NCI-H1417 treated with DMSO at 0.1 percent for 48 hours (cell line): ENCODE measurements at places on chromosomes 4 and X.

DNA sequence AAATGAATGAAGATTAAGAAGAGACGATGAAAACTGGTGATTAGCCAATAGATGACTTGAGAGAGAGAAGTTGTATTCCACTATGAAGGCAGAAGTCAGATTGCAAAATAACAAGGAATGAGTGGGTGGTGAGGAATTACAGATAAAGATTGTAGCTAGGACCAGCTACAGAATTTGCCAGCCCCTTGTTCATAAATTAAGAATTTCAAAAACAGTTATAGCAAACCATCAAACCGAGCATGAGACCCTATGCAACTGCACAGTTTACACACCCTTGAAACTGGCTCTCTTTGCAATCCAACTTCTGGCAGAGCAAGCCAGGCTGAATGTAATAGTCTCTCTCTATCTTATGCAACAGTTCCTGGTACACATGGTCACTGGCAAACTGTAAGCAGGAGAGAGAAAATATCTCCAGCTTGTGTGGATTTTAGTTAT lies 35.2 kb downstream of the STAP1 start:
- DNase-seq: no peak

DNA sequence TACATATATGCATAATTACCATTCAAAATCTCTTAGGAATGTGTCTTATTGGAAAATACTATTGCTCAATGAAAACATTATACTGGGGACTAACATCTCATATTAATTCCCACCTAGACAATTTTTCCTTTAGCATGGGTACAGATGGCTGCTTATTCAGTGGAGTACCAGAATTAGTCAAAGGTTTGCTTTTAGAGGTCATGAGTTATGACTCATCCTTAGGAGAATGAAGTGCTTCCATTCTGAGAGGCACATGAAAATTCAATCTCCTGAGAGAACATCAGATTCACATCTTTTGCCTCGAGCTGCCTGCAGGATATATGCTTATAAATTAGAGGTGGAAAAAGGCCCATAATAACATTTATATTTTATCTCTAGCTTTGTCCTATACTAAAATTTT lies 378.0 kb upstream of the DMD start:
- no peak for DNase-seq

- DNase-seq: no peak
These were observed 151.8 kb downstream of the TSPAN5 start for GRCh38 chr4:98506462-98507132.

GRCh38 chr4:185222598-185222997 lies 13.2 kb downstream of the SNX25 start:
- no peak for DNase-seq

- DNase-seq: no peak
These were observed 1.0 kb upstream of the UGT8 start for GRCh38 chr4:114597410-114598115.

- no peak for DNase-seq
These were observed 210.7 kb upstream of the PPP1R2C start for GRCh38 chrX:42988700-42989099.

- no peak for DNase-seq
These were observed 2.5 kb downstream of the TENM3 start for GRCh38 chr4:182245541-182246215.

GRCh38 chrX:105121186-105121585 lies 99.3 kb downstream of the TEX13A start:
- no peak for DNase-seq

DNA sequence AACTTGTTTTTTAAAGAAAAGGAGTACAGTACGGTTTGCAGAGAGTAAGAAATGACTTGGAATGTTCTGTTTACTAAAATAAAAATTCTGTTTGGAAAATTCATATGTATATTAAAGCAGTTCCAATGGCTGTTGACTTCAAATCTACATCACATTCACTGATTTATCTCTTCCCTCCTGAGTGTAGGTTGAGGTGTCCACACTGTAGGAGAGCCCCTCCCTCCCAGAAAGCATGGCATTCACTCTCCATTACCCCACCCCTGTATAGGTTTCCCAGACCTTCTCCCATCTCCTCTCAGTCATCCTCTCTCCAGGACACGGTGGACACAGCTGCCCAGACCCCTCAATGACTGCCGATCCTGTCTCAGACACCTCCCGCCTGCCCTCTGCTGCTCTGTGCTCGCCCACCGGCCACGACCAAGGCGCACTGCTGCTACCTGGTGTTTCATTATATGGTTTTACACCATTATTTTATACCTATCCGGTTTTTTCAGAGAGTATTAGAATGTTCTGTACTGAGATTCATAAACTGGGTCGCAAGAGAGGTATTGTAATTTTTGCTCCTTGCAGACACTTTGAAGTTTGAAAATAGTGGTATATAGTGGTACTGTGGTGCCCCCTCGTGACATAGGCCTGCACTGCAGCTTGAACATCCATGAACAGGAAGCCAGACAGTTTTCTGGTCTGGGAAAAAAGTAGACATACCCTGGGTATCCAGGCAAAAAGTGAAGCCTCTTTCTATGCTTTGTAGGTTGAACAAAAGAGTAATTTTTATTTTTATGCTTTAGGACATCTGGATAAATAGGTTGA lies 38.8 kb upstream of the BEX4 start:
- no peak for DNase-seq

GRCh38 chr4:140719022-140719421 lies 37.2 kb downstream of the TBC1D9 start:
- no peak for DNase-seq

DNA sequence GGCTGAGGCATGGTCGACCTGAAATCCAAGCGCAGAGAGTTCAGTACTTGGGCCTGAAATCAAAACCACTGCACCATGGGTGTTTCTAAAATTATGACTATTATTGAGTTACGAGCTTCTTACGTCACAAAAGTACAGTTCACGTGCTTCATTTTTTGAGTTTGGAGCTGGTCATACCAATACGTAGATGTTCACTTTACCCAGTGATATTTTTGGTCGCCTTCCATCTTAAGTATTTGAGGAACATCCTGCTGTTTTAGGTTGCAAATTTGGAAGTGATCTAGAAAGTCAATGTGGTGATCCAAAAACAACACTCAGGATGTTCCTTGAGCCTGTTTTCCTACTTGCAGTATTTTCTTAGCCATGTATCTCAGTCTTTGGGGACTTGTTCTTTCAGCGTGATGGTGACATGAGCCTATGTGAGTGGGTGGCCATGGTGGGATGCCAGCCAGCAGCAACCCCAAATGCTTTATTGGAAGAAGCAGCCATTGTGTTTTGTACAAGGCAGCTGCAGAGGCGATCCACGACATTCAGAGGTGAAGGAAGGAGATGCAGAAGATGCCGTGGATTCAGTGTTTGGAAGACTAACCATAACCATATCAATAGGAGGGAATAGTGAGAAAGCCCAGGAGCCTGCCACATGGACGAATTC lies 28.7 kb downstream of the LDB2 start:
- no peak for DNase-seq

DNA sequence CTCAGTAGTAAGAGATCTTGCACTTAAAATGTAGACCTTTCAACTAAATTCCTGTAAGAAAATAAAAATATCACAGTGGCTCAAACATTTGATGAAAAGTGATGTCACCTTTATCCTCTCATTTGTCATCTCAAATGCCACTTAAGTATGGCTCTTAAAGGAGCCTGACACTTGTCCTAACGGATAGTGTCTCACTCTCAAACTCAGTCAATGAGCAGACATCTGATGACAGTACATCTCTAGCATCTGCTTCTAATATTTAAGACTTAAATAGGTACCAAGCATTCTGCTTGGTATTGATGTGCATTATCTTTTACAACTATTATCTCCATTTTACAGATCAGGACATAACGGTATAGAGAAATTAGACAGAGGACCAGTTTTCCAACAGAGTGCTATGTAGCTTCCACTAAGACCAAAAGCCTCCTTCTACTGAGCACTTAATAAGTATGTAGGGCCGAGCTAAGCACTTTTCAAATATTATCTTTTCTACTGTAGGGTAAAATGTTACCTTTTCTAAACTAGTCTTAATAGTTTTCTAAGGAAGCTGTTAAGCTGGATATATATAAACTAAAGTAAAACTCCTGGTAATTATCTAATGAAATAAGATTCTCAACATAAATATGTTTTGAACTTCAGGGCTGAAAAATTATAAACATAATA lies 110.2 kb downstream of the PDE5A start:
- no peak for DNase-seq

- DNase-seq: no peak
These were observed 2542.7 kb downstream of the PCDH7 start for GRCh38 chr4:33262824-33263223.

GRCh38 chr4:189787216-189788031 lies 153.2 kb upstream of the FRG1 start:
- no peak for DNase-seq

- no peak for DNase-seq
These were observed 277.7 kb downstream of the NR3C2 start for GRCh38 chr4:148164557-148164956.

DNA sequence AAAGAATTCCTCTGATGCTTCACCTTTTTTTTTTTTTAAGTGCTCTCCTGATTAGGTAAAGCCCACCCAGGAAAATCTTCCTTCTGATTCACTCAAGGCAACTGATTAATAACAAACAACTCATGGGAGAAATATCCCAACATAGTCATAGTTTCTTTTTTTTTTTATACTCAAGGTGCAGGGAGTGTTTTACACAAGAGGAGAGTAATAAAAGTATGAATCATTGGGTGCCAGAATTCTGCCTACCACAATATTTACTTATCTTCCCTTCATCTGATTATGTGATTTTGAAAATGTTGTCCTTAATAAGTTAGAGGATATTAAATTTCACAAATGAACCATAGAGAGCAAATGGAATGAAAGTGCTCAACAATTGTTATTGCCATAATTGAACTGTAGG lies 329.9 kb downstream of the TECRL start:
- DNase-seq: no peak

- no peak for DNase-seq
These were observed 137.9 kb upstream of the ZXDB start for GRCh38 chrX:57453901-57454300.

- no peak for DNase-seq
These were observed 733.4 kb upstream of the INTU start for GRCh38 chr4:126899331-126899801.

DNA sequence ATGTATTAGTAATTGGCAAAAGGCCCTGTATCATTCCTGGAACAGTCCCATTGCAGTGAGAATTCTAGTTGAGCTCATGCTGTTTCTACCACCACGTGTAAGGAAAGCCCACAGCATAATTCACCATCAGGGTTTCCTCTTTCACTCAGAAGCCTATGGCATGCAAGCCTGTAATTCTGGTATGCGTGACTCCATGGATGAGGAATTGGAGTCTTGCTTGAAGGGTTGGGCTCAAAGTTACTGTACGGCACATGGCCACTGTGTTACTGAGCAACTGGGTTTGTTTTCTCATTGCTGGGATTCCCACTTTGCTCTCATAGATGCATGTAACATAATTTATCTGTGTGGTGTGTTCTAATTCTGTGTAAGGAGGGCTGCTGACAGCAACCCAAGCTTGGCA lies 132.3 kb upstream of the NR3C2 start:
- DNase-seq: no peak

GRCh38 chr4:7658341-7659204 lies 223.8 kb upstream of the PSAPL1 start:
- DNase-seq: no peak

- DNase-seq: no peak
These were observed 746.4 kb upstream of the MAGEB2 start for GRCh38 chrX:29468911-29469494.

DNA sequence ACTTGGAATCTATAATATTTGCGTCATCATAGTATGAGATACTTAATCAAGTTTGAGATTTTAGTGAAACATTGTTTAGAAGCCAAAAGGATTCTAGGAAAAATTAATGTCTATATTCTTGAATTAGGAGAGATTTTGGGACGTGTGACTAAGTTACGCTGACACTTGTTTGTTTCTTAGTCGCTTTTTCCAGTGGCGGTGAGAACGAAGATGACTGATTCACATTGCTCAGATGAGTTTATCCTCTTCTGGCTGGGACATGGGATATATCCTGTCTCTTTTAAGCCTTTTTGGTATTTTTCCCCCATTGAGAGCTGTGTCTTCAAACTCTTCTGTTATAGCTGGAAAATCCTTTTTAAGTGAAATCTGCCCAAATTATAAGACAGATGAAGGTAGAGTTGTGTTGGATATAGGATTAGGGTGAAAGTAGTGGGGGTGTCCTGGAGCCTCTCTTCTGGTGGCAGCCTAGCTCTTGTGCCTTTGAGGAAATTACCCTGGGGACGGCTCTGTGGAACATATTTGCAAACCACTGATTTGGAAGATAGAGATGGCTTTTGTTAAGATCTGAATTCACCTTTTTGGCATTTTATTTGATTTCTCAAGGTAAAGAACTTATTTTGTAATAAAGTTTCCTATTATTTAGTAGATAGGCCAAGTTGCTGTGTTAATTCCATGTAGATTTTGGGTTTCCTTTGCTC lies 49.7 kb downstream of the HTT start:
- DNase-seq: no peak

DNA sequence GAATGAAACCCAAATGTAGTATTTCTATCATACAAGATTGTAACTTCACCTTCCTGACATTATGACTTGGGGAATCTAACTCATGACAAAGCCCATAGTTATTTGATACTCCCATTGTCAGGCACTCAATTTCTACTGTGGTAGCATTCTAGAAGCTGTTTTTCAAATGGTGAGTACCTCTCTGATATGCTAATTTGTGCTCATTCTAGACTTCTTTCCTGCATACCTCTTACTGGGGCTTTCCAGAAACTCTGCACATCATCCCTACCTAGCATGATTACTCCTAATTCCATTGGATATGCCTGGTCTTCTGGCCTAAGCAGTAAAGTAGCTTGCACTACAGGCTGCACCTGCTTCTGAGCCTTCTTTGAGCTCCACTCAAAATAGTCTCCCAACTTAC lies 50.4 kb upstream of the TMEM184C start:
- DNase-seq: no peak

DNA sequence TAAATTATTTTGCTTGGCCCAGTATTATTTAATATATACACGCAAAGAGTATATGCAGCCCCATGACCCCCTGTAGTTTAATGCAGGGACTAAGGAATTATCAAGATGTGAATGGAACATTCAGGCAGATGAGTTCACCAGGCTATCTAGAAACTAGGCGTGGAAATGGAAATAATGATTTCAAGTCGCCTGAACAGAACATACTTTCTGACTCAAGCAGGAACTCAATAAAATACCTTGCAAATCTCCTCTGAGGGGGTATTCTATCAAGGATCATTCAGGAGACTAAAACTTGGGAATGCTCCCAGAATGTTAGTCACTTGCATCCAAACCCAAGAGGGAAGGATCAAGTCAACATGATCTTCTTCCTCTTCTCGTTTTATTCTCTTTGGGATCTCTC lies 59.6 kb upstream of the RASSF6 start:
- DNase-seq: no peak

- no peak for DNase-seq
These were observed 91.0 kb downstream of the AMMECR1 start for GRCh38 chrX:110226931-110227330.

- no peak for DNase-seq
These were observed 100.5 kb downstream of the NFKB1 start for GRCh38 chr4:102601586-102602227.

DNA sequence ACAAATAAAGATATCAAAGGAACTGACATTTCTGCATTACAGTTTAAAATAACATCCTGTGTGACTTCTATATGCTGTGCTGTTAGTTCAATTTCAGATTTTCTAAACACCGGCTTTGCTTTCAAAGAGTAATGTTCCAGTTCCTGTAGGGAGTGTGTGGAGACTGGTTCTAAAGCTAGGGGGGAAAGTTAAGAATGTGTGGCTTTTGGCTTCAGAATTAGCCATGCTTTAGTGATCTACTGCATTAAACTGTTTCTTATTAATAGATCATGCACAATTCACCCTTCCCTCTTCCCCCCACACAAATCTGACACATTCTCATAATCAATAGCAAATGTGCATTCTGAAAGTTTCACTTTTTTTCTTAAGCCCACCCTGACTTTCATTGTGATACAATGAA lies 32.0 kb upstream of the DKK2 start:
- DNase-seq: no peak
